T-cell (primary cell): ENCODE measurements at places on chromosomes 1 and 21.

GRCh38 chr1:227766015-227766634 is 30.9 kb downstream of the SNAP47 start:
- peak; percentile 83 for DNase-seq

DNA sequence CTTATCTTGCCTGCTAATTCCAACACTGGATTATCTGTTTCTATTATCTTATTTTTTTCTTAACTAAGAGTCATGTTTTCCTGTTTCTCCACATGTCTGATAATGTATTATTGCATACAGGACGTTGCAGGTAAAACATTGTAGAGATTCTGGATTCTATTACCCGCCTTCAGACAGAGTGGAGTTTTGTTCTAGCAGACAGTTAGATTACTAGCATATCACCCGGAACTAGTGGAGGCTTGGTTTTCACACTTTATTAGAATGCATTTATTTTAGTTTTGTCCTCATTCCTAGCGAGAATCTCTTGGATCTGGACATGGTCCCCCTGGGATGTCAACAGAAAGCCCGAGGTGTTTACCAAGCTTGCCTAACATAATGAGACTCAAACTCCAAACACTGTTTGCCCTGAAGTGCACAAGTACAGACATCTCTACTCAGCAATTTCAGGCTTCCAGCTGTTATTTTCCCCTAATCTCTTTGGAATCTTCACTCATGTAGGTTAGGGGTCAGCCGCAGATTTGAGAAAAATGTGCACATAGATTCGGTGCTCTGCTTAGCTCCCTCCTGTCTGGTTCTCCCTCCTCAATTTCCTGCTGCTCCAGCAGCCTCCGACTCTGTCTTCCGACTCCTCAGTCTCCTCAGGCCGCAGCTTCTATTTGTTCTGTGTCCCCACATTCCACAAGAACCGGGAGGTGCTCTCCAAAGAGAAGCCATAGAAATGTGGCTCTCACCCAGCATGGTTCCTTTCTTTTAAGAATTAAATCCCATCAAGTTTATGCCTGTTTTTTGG is 36.8 kb upstream of the PTPRF start:
- no peak for DNase-seq

DNA sequence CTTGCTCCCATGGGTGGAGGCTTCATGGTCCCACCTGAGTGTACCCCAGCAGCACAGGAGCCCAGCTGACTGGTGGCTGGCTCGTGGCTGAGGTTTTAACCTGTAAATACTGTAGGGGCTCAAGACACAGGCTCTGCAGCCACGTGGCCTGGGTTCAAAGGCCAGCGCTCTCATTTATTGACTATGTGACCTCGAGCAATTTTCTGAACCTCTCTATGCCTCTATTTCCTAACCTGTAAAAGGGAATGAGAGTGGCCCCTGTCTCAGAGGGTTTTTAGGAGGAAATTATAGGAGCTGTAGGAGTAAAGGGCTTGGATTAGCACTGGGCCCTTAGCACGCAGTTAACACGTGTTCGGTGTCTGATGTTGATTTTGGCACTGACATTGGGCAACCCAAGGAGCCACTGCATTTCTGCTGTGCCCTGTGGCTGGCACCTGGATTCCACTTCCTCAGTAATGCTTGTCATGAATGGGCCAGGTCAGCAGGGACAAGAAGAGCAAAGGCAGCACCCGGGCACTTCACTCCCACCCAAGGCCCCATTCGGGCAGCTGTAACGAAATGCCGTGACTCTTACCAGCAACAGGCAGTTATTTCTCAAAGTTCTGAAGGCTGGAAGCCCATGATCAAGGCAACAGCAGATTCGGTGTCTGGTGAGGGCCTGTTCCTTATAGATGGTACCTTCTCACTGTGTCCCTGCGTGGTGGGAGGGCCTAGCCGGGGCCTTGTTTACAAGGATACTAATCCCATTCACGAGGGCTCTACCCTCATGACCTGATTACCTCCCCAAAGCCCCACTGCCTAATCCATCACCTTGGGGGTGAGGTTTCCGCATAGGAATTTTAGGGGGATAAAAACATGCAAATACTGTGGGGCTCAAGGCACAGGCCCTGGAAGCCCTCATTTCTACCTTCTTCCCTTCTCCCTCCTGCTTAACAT is 25.2 kb downstream of the ARHGEF10L start:
- no peak for DNase-seq

GRCh38 chr1:224541901-224542630 is 74.1 kb upstream of the CNIH3 start:
- DNase-seq: no peak

GRCh38 chr1:61887076-61887867 is 145.0 kb downstream of the PATJ start:
- no peak for DNase-seq

DNA sequence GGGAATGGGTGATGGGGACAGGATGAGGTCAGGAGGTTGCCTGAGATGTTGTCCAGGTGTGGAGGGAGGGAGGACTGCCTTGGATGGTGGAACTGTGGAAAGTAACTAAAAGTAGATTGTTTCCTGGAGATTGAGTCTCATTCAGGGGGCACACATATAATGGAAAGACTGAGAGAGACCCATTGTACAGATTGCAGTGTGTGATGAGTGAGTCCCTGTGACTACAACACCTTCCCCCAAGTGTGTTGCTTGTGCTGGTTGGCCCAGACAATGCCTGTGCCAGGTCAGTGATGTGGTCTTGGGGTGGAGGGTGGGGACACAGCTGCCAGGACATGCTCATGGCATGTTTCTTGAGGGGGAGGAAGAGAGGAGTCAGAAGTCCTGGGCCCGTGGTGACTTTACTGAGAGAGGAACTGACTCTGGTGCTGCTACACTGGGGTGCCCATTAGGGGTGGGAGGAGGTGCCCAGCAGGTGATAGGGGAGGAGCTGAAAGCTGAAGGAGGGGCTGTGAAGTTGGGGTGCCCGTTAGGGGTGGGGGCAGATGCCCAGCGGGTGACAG is 5.2 kb downstream of the SNAP47 start:
- DNase-seq: no peak

GRCh38 chr1:64038965-64039364 is 164.5 kb upstream of the UBE2U start:
- DNase-seq: no peak

DNA sequence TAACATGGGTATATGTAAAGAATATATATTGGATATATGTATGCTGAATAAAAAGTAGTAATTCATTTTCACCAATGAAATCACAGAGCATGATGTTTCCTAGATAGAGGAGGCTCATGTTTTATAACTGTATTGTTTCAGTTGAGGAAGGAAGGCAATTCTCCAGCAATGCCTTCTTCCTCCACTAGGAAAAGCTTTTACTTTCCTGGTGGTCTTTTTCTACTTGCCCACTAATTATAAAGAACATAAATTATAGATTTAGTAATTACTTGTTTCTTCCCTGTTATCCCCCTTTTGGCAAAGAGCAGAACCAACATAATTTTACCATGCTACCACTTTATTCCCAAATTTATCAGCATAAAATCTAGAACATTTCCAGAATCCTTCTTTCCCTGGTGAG is 159.0 kb downstream of the PLA2G4A start:
- DNase-seq: no peak

DNA sequence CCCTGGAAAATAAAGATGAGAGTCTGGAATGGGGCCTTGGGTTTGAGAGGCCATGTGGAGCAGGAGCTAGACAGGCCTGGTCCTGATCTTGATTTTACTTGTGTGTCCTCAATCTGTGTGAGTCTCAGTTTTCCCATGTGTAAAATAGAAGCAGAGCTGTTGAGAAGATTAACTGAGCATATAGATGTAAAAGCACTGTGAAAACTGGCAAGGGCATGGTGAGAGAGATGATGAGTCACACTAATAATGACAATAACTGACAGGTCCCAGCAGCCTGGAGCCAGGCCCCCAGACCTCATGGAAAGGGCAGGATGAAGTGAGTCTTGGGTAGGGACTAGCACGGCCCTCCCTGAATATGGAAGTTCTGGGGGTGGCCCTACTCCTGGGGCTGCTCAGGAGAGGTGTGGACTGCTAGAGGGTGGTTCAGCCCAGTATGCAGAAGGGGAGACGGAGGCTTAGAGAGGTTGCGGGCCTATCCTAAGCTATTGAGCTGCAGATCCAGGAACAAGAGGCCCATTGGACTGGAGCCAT is 2.8 kb upstream of the AHDC1 start:
- DNase-seq: no peak

DNA sequence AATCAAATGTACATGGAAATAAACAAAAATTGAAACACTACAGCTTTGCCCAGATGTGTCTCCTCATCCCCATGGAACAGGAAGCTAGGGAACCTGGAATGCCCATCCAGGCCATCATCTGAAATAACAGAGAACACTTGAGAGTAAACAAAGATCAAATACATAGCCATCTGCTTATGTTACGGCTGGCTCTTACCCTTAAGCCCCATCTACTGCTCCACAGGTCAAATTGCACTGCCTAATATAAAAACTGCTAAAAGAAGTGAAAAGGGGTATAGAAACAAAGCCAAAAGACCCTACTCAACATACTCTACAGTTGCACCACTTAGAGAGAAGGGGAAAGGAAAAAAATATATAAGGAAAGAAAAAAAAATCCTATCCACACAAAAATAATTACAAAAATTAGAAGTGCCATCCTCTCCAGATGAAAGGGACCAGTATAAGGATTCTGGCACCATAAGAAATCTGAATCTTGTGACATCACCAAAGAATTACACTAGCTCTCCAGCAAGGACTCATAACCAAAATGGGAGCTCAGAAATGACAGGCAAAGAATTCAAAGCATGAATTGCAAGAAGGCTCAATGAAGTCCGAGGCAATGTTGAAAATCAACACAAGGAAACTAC is 26.9 kb downstream of the OR6Y1 start:
- DNase-seq: no peak

GRCh38 chr1:72064196-72065075 is 217.9 kb downstream of the NEGR1 start:
- no peak for DNase-seq

GRCh38 chr1:9867408-9868243 is 42.4 kb downstream of the CTNNBIP1 start:
- DNase-seq: peak; percentile 73
